GM04504 (cell line): ENCODE measurements at places on chromosomes 4 and X.
A peak's percentile ranks its signal among the peaks of the same experiment; 100 is the strongest.

DNA sequence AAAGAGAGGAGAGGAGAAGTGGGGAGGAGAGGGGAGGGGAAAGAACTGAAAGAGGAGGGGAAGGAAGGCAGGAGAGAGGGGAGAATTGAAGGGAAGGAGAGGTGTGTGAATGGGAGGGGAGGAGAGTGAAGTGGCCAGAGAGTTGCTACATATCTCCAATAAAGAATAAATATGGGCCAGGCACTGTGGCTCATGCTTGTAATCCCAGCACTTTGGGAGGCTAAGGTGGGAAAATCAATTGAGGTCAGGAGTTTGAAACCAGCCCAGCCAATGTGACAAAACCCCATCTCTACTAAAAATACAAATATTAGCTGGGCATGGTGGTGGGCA is 482.4 kb downstream of the NAF1 start:
- DNase-seq: no peak

- no peak for DNase-seq
Observed at GRCh38 chrX:68978255-68978654, 149.4 kb downstream of the EFNB1 start.

DNA sequence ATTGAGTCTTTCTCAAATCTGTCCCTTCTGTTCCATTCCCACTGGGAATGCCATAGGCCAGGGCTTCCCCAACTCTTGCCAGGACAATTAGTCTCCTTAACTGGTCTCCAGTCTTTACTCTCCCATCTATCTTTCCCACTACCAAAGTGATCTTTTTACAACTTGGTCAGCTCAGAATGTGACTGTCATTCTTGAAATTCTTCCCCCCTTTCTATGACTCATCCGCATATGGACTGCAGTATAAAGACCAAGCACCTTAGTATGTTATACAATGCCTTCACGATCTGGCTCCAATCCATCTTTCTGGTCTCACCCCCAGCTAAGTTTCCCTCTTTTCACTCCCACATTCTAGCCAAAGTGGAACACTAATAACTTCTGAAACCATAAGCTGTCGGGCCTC is 383.8 kb downstream of the OPHN1 start:
- no peak for DNase-seq

DNA sequence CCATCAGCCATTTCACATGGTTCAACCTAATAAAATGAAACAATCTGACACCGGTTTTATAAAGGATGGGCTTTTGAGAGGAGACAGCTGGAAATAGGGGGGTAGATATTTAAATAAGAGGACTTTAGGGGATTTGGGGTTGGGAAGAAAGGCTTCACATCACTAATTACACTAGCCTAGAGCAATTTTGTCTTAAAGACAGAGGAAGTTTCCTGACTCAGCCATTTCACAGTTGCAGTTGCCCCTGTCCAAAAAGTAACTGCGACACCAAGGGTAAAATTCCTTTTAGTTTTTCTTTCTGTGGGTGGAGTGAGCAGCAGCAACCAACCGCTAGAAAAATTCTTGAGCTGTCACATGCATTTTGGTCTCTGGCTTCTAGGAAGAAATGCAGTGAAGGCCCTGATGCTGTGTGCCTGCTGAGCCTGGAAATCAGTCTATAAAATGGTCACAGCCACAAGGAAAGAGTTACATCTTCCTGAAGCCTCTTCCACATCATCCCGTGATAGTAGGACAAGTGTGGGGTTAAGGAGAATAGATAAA is 233.6 kb downstream of the ZNF674 start:
- no peak for DNase-seq

DNA sequence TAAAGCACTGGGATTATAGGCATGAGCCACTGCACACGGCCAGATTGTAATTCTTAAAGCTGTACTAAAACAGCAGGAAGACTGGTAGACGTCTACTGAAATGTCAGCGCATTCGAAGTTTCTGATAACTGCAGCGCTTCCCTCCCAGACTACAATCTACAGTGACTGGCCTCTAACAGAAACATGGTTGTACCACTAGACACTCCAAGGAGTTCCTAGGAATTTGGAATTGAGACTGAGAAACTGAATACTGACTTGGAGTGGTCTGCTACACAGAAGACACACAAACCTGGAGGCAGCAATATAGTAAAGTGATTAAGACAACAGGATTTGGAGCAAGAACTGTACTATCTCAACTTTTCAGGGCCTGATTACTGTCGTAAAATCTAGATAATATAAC is 937 bp downstream of the HELQ start:
- DNase-seq: peak; percentile 1

- DNase-seq: no peak
Observed at GRCh38 chr4:88382621-88383020, 4.0 kb downstream of the HERC6 start.

GRCh38 chrX:65985922-65986588 is 53.8 kb downstream of the VSIG4 start:
- DNase-seq: peak; percentile 19

DNA sequence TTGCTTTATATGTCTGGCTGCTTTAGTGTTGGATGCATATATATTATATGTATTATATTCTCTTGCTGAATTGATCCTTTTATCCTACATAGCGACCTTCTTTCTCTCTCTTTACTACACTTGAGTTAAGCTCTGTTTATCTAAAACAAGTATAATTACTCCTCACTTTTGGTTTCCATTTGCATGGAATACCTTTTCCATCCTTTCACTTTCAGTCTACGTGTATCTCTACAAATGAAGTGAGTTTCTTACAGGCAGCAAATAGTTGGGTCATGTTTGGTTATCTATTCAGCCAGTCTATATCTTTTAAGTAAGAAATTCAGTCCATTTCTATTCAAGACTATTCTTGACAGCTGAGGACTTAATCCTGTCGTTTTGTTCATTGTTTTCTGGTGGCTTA is 167.5 kb upstream of the USP38 start:
- DNase-seq: no peak

DNA sequence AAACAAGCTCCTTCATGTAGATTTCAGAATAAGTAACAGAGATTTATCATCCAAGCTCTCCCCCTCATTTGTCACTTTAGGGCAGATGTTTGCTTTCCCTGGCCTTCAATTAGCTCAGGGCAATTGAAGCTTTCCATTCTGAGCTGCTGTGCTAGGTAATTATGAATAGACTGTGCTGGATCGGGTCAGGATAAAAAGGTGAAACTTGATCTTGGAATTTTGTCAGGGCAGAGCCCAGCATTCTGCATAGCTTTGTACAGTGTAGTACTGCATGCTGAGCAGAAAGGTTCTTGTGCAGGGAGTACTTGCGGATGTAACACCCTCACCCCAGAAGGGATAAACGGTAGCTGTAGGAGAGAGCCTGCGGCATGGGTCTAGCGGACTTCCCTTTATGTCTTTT is 64.0 kb upstream of the CLDN34 start:
- DNase-seq: no peak

GRCh38 chrX:133677123-133678063 is 262.1 kb upstream of the GPC4 start:
- no peak for DNase-seq

GRCh38 chrX:137366018-137366633 is 199.8 kb upstream of the ZIC3 start:
- DNase-seq: no peak

DNA sequence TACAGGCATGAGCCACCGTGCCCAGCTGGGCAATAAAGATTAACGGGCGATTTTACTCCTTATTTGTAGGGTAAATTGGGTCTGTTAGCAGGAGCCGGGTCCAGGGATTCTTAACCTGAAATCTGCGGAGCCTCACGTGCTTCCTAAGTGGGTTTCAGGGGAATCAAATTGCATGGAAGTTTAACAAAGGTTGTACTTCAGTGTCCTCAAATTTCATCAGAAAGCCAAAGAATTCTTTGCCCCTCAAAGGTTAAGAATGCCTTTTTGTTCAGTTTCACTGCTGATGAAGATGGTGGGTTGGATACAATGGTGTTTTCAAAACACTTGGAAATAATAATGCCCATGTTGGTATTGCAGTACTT is 67.9 kb downstream of the AFF1 start:
- DNase-seq: no peak
